ENCODE measurements at places on chromosomes 2 and 18.

DNA sequence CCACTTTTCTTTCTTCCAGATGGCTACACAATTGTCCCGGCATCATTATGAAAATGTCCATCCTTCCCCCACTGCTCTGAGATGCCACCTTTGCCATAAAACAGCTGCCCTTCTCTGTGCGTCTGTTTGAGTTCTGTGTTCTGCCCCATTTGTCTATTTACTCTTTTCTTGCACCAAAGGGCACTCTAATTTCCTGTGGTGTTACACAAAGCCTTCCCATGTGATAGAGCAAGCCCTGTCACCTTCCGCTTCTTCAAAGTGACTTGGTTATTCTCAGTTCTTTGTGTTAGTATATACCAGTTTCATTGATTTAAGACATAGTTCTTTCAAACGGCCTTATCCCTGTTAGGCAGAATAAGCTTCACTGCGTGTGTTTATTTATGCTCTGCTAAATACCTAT lies 84.1 kb downstream of the FBXO15 start:
- DNase-seq = no peak

GRCh38 chr2:66582987-66583880 lies 148.3 kb downstream of the MEIS1 start:
- no peak for DNase-seq

DNA sequence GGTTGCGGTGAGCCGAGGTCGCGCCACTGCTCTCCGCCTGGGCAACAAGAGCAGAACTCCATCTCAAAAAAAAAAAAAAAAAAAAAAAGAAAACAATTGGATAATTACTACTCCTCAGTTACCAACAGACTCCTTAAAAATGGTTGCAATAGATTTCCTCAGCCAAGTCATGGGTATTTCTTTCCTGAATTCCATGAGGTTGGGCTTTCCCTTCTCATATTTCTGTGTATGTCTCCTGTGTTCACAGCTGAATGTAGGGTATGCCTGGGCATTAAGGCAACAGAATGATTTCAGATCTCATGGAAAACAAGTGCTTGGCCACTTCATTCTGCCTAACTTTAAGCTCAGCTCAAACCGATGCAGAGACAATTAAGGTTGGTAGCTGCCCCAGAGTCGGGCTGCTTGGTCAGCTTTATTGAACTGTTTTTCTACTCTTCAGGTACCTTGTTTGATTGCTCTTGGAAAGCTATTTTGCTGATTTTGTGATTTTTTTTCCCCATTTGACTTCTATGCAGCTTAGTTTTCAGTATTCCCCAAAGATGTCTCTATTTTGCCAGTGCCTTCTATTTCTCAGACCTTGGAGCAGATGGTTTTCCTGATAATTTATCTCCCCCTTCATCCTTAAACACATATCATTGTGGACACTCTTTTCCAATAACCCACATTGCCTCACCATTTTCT lies 24.8 kb downstream of the KIF5C start:
- DNase-seq = no peak

GRCh38 chr18:34847408-34847807 lies 137.3 kb downstream of the DTNA start:
- no peak for DNase-seq

DNA sequence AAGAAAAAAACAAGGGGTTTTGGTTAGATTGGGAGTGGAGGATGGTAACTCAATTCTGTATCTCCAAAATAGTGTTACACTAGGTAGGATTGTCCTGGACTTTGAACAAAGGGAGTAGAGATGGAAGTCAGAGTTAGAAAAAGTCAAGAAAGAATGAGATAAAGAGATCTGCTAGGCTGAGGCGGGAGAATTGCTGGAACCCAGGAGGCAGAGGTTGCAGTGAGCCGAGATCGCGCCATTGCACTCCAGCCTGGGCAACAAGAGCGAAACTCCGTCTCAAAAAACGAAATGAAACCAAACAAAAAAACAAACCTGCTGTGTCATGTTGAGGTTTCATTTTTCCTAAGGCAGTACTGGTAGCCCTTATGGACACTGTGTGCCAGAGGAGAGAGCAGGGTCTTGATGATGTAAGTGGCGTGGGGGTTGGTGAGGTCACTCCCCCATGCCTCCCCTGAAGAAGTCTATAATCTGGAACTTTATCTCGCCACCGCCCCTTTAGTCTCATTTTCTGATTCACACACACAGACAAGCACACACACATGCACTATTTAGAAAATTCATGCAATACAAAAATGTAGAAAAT lies 10.5 kb downstream of the DRC1 start:
- DNase-seq = no peak

DNA sequence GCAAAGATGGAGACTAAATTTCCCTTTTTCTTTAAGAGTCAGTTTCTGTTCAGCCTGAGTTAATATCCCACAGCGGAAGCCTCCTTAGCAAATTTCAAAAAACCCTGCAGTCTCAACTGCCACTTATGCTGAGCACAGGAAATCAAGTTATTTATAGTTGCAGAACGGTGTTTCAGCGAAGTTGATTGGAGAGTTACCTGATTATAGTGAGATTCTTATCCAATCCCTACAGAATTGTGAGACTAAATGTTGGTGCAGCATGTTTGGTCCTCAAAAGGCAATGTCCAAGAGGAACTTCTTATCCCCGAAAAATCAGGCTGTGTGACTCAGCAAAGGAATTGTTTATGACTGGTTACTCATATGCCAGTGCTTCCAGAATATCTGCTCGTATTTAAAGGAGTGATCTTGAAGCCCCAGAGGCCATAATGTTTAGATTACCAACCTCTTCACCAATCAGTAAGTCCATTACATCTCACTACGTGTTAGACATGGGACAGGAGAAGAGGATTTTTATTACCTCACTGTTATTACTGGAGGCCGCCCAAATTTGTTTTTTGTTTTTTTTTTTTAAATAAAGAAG lies 67.9 kb downstream of the LRRFIP1 start:
- DNase-seq = no peak

- DNase-seq = no peak
Observed at GRCh38 chr2:154914561-154914960, 216.1 kb downstream of the KCNJ3 start.

- DNase-seq = no peak
Observed at GRCh38 chr2:186125156-186125555, 360.9 kb upstream of the ZC3H15 start.

DNA sequence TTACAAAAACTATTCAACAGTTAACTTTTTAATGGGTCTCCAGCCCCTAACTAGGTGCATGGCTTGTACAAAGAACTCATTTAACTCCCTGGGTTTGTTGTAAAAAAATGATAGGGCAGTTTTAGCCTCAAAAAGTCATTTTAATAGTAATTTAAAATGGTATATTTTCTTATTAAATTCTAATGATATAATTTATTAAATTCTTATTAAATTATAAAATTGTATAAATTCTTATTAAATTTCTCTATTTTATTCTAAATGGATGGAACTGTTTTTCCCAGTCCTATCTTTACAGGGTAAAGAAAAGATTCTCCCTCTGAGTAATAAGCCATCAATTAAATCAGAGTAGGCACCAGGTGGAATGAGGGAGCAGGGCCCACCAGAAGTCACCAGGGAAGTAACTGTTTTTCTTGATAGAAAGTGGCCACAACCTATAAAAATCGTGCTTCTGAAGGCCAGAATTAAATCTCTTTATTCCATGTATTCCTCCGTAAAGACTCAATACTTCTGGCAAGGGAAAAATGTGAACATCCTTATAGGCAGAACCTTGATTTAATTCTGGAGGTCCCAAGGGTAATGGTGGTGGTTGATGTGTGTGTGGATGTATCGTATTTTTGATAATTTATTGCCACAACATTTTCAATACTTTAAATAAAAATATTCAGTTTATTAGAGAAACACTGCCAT lies 814 bp downstream of the FKBP7 start:
- no peak for DNase-seq

- DNase-seq = no peak
Observed at GRCh38 chr18:61910101-61910500, 17.3 kb upstream of the RNF152 start.

- no peak for DNase-seq
Observed at GRCh38 chr2:49837561-49838293, 683.4 kb upstream of the FSHR start.

DNA sequence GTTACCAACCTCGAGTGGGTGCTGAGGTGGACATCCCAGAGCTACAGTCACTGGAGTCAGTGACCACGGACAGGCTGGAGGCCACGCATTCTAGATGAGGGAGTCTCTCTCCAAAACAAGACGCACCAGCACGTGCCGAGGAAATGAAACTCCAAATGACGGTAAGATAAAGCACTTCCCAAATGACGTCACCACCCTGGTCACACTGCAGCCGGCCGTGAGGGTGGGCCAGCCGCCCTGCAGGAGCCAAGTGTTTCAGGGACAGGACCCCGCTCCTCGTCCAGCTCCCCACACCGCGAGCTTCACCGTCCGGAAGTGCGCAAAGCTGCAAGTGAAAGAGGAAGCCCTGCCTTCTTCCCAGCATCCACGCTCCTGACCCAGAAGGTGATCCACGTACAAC lies 99.4 kb downstream of the ZNF516 start:
- DNase-seq = no peak

DNA sequence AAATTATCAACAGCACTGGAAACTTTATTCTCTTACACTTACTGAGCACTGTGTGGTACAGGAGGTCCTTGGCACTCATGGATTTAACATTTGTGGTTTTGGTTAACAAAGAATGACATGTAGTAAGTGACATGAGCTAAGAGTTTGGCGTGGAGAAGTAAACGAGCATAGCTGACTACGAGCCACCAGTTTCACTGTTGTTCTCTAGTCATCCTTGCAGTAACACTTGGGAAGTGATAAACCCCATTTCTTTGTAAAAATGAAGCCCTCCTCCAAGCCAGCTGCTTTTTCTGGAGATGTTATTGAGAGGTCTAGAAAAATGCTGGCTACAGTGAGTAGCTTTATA lies 32.7 kb downstream of the QPCT start:
- no peak for DNase-seq

DNA sequence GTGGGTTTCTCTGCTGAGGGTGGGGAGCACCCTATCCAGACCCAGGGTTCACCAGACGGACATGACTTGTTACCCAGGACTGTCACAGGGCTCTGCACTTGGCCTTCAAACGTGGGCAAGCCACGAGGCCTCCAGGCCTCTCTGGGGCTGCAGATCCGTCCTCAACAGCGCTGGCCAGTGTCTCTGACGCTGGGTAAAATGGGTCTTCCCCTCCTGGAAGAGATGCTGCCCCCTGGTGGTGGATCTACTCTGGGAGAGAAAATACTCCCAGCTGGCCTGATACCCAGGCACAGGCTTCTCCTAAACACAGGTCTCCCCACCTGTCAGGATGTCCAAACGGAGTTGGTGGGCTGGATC lies 3.7 kb downstream of the GPR17 start:
- DNase-seq = peak; percentile 85

DNA sequence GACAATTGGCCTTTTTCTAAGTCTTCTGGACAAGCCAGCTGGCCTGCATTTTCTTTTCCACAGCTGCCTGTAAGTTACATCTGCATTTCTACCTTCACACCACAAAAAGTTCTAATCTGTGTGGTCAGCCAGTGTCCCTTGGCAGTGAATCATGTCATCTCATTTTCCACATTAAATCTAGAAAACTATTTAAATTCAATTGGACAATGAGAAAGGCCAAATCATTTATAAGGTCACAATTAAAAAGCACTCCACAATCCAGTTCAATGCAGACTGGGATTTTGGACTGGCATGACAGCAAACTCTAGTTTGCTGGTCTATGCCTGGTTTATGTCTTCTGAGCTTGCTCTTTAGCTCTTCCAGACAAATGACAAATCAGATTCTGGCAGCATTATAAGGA lies 494.2 kb upstream of the SPHKAP start:
- DNase-seq = no peak

DNA sequence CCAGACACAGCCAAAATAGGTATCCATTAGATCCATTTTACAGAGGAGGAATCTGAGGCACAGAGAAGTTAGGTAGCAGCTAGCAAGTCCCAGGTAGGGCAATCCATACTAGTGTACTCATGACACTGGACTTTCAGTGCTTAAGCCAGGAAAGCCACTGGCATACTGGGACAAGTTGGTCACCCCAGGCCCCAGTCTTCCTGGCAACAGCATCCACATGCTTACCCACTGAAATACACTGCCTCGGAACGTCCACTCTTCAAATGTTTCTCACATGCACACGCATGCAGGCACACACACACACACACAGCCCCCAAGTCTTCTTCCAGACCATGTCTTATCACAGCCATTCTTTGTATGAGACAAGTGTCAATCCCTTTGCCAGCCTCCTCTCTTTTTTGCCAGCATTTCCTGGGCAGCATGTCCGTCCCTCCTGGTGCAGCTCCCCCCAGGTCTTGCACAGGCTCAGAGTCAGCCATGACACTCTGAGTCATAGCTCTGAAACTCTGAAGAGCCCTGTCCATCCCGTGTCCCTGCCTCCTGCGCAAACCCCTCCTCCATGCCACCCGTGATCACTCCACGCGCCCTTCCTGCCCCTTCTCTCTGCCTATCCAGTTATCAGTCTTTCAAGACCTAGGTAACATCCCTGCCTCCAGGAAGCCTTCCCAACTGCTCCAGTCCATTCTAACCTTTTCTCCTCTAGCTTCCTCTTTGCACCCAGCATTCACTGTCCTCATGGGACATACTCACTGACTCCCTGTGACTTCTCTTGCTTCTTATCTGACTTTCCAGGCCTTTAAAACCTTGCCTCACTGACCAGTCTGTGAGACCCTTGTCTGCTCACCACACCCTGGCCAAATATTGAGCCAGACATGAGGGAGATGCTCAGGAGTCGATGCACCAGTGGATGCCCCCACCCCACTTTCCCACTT lies 10.9 kb upstream of the TEX261 start:
- no peak for DNase-seq

DNA sequence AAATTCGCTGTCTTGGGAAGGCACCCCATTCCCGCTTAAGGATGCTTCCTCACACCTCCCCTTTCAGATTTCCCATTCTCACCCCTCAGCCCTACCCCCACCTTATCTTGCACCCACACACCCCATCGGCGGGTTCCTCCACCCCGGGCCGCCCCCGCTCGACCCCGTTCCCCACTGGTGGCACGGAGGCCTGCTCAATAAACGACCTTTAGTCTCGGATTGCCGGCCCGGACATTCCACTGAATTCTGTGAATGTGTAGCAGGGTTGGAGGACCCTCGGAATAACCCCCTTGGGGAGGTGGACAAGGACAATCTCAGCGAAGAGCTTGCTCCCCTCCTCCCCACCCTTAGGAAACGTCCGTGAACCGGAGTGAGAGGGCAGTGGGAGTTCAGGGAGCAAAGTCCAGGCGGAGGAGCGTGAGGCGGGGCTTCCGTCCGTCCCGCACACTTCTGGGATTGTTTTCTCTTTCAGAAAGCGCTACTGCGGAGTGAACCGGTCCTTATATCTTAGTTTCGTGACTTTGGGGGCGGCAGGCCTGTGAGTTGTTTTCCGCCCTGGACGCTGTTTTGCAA lies 2.8 kb upstream of the LBX2 start:
- DNase-seq = peak; percentile 90

GRCh38 chr2:161414042-161415033 lies 1.8 kb upstream of the TBR1 start:
- peak; percentile 55 for DNase-seq

GRCh38 chr2:4246364-4247131 lies 543.2 kb downstream of the DCDC2C start:
- no peak for DNase-seq

GRCh38 chr2:133953524-133953923 lies 300.3 kb upstream of the MGAT5 start:
- no peak for DNase-seq

GRCh38 chr2:54545702-54546450 lies 89.7 kb downstream of the SPTBN1 start:
- peak; percentile 93 for DNase-seq

- DNase-seq = no peak
Observed at GRCh38 chr18:59470561-59471121, 111.6 kb upstream of the LMAN1 start.

- peak; percentile 10 for DNase-seq
Observed at GRCh38 chr2:133331436-133331835, 236.8 kb downstream of the NCKAP5 start.
